Type B pancreatic cell (in vitro differentiated cells): ENCODE measurements at places on chromosomes 12 and 14.

GRCh38 chr14:72783741-72784140, 110.2 kb downstream of the DPF3 start:
- H3K27me3 ChIP-seq: no peaks in the 10 kb centered on the region
- H3K4me3 ChIP-seq: no peak overlapping the region
- peaks cover 8% of the 10 kb centered on the region for H3K4me1 ChIP-seq

- no peak for DNase-seq
- peaks cover 44% of the 10 kb centered on the region for H3K4me1 ChIP-seq
- no peaks in the 10 kb centered on the region for H3K27me3 ChIP-seq
- no peak overlapping the region for H3K27ac ChIP-seq
- H3K36me3 ChIP-seq: peaks cover 4% of the 10 kb centered on the region
Measured at GRCh38 chr12:46459111-46459510, 86.5 kb upstream of the SLC38A2 start.

GRCh38 chr14:91059576-91060350, 678 bp downstream of the RPS6KA5 start:
- DNase-seq: peak; percentile 72
- no peaks in the 10 kb centered on the region for H3K36me3 ChIP-seq
- H3K4me3 ChIP-seq: peak overlapping the region; percentile 85

GRCh38 chr12:16344269-16344668, 3.2 kb upstream of the MGST1 start:
- peaks cover 9% of the 10 kb centered on the region for H3K27me3 ChIP-seq
- DNase-seq: no peak
- peaks cover 6% of the 10 kb centered on the region for H3K36me3 ChIP-seq
- H3K4me3 ChIP-seq: no peak overlapping the region
- no peak overlapping the region for H3K27ac ChIP-seq
- H3K4me1 ChIP-seq: peaks cover 11% of the 10 kb centered on the region

- H3K36me3 ChIP-seq: no peaks in the 10 kb centered on the region
- no peak overlapping the region for H3K4me3 ChIP-seq
- H3K27me3 ChIP-seq: peaks cover 41% of the 10 kb centered on the region
- H3K4me1 ChIP-seq: no peaks in the 10 kb centered on the region
- no peak overlapping the region for H3K27ac ChIP-seq
- no peak for DNase-seq
Measured at GRCh38 chr14:57179273-57179672, 89.4 kb downstream of the EXOC5 start.

GRCh38 chr14:64654901-64655300, 49.3 kb upstream of the PLEKHG3 start:
- no peak overlapping the region for H3K27ac ChIP-seq
- no peak for DNase-seq
- peaks cover 11% of the 10 kb centered on the region for H3K4me1 ChIP-seq
- H3K36me3 ChIP-seq: no peaks in the 10 kb centered on the region
- H3K27me3 ChIP-seq: no peaks in the 10 kb centered on the region

GRCh38 chr14:104130974-104131651, 7.3 kb upstream of the KIF26A start:
- DNase-seq: no peak
- H3K27me3 ChIP-seq: peaks cover 62% of the 10 kb centered on the region
- H3K4me3 ChIP-seq: no peak overlapping the region
- no peak overlapping the region for H3K27ac ChIP-seq
- H3K36me3 ChIP-seq: peaks cover 3% of the 10 kb centered on the region

DNA sequence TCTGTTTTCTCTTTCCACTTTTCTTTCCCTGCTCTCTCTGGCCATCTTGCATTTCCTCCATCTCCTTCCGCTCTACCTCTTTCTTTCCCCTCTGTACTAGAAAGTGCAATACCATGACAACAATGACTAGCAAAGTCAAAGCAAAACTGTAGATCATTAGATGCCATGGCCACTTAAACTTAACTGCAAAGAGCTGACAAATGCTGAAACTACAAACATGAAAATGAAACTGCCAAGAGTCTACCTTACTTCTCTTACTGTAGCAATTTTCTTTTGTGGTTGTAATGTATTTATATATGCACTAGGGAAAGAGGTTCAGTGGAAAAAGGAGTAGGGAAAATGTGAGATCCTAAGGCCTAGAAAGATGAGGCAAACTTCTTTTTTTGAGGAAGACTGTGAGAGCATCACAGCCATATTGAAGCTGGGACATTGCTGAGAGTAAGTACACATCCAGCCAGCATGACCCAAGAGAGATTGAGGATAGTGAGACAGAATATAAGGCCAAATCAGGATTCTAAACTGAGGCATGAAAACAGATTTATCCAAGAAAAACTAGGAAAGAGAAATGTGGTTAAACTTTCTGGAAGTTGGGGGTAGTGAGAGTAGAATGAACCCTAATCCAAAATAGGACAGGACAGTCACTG, 276.6 kb upstream of the NAV3 start:
- H3K27ac ChIP-seq: no peak overlapping the region
- no peak overlapping the region for H3K4me3 ChIP-seq
- no peaks in the 10 kb centered on the region for H3K36me3 ChIP-seq
- no peaks in the 10 kb centered on the region for H3K27me3 ChIP-seq
- DNase-seq: no peak
- H3K4me1 ChIP-seq: peaks cover 4% of the 10 kb centered on the region

DNA sequence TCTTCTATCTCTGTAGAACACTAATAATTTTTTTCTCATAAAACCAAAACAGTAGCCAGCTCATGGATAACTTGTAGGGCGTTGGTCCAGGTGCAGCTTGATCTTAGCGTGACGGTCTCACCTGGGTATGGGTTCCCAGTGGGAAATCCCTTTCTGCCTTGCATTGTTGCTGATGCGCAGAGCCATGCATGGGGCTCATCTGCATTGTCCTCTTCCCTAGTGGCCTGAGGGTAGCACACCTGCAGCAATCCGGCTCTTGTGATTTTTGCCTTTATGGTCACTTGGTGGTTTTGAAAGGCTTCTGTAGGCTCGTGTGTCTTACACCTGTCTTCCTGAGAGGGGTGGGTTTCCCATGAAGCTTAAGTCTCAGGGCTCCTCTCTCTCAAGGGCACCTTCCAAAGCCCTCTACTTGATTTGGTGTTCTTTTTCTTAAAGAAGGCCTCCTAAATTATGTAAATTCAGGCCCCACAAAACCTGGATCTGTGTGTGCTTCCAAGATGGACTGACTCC, 130.6 kb downstream of the PRKCH start:
- H3K4me3 ChIP-seq: no peak overlapping the region
- no peak overlapping the region for H3K27ac ChIP-seq
- H3K4me1 ChIP-seq: no peaks in the 10 kb centered on the region
- peaks cover 3% of the 10 kb centered on the region for H3K36me3 ChIP-seq
- DNase-seq: no peak
- H3K27me3 ChIP-seq: no peaks in the 10 kb centered on the region

DNA sequence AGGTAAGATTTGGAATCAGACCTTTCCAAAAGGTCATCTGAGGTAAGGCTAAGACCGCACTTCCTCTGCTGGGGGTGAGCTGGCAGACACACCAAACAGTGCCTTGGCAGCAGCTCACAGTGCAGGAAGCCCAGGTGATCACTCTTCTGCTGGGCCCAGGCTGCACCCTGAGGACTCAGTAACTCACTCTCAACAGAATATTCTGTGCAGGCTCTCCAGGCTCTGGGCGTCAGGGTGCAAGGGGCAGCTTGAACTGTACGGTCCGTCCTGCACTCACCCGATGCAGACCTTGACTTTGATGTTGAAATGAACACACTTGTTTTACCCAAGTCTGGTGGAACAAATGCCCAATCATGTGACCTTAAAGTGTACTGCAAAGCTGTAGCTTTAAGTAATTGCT, 6.0 kb downstream of the ALKBH2 start:
- H3K36me3 ChIP-seq: peaks cover 7% of the 10 kb centered on the region
- H3K27me3 ChIP-seq: no peaks in the 10 kb centered on the region
- H3K27ac ChIP-seq: no peak overlapping the region
- H3K4me1 ChIP-seq: peaks cover 7% of the 10 kb centered on the region
- H3K4me3 ChIP-seq: no peak overlapping the region
- no peak for DNase-seq

- no peaks in the 10 kb centered on the region for H3K27me3 ChIP-seq
- peak within 1 kb of the TSS; percentile 95 for H3K27ac ChIP-seq
- peak within 1 kb of the TSS; percentile 98 for H3K4me3 ChIP-seq
- peaks cover 3% of the 10 kb centered on the region for H3K36me3 ChIP-seq
Measured at GRCh38 chr14:64503434-64504309, at the start of gene ZBTB25. TSS of gene ZBTB25 (minus strand) at chr14:64503838. CDS start at chr14:64490533, 13,305 bp downstream.

DNA sequence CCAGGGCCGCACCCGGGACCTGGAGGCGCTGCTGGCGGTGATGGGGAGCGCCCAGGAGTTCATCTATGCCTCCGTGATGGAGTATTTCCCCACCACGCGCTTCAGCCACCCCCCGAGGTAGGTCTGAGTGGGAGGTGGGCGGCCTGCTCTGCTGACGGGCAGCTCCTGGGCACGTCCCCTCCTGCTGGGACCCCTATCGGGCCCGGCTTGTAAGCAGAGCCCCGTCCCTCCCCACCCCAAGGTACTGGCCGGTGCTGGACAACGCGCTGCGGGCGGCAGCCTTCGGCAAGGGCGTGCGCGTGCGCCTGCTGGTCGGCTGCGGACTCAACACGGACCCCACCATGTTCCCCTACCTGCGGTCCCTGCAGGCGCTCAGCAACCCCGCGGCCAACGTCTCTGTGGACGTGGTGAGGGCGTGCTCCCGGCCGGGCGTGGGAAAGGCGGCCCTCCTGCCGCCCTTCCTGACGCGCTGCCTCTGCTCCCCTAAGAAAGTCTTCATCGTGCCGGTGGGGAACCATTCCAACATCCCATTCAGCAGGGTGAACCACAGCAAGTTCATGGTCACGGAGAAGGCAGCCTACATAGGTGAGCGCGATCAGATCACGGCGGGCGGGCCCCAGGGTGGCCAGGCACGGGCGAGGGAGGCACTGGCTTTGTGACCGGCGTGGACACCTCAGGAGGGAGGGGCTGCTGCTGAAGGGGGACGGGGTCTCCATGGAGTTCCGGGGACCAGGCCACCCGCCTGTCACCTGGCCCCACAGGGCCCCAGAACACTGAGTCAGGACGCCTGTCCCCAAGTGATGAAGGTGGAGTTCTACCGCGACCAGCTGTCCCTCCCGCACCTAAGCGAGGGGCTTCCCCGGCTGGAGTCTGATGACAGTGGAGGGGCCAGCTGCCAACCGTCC, 7.3 kb downstream of the PLD4 start:
- peak overlapping the region; percentile 76 for H3K4me3 ChIP-seq
- H3K27me3 ChIP-seq: peaks cover 45% of the 10 kb centered on the region
- H3K27ac ChIP-seq: no peak overlapping the region
- DNase-seq: no peak
- no peaks in the 10 kb centered on the region for H3K4me1 ChIP-seq
- H3K36me3 ChIP-seq: no peaks in the 10 kb centered on the region

GRCh38 chr14:30283822-30284446, 275.0 kb upstream of the G2E3 start:
- no peaks in the 10 kb centered on the region for H3K36me3 ChIP-seq
- no peak for DNase-seq
- no peak overlapping the region for H3K27ac ChIP-seq
- no peaks in the 10 kb centered on the region for H3K4me1 ChIP-seq
- H3K27me3 ChIP-seq: no peaks in the 10 kb centered on the region

- no peak overlapping the region for H3K27ac ChIP-seq
- H3K4me3 ChIP-seq: no peak overlapping the region
- no peak for DNase-seq
- H3K27me3 ChIP-seq: no peaks in the 10 kb centered on the region
- no peaks in the 10 kb centered on the region for H3K36me3 ChIP-seq
Measured at GRCh38 chr12:89205517-89205916, 146.8 kb downstream of the DUSP6 start.

GRCh38 chr14:92253381-92253894, 69.5 kb upstream of the SLC24A4 start:
- H3K27ac ChIP-seq: no peak overlapping the region
- peaks cover 4% of the 10 kb centered on the region for H3K4me1 ChIP-seq
- no peak for DNase-seq
- no peaks in the 10 kb centered on the region for H3K36me3 ChIP-seq
- H3K27me3 ChIP-seq: peaks cover 66% of the 10 kb centered on the region
- no peak overlapping the region for H3K4me3 ChIP-seq

GRCh38 chr14:71001742-71002141, 94.5 kb downstream of the PCNX1 start:
- no peak overlapping the region for H3K4me3 ChIP-seq
- peaks cover 11% of the 10 kb centered on the region for H3K36me3 ChIP-seq
- H3K27me3 ChIP-seq: no peaks in the 10 kb centered on the region

DNA sequence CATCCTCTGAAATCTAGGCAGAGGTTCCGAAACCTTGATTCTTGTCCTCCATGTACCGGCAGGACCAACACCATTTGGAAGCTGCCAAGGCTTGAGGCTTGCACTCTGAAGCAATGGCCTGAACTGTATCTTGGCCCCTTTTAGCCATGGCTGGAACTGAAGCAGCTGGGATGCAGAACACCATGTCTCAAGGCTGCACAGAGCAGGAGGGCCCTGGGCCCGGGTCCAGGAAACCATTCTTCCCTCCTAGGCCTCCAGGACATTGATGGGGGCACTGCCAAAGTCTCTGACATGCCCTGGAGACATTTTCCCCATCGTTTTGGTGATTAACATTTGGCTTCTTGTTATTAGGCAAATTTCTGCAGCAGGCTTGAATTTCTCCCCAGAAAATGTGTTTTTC, 198.7 kb downstream of the EFCAB11 start:
- DNase-seq: no peak
- H3K27me3 ChIP-seq: peaks cover 3% of the 10 kb centered on the region

GRCh38 chr12:107646436-107646835, 39.2 kb upstream of the PWP1 start:
- H3K27me3 ChIP-seq: no peaks in the 10 kb centered on the region
- no peak overlapping the region for H3K27ac ChIP-seq
- peaks cover 22% of the 10 kb centered on the region for H3K4me1 ChIP-seq
- DNase-seq: no peak
- peaks cover 7% of the 10 kb centered on the region for H3K36me3 ChIP-seq

DNA sequence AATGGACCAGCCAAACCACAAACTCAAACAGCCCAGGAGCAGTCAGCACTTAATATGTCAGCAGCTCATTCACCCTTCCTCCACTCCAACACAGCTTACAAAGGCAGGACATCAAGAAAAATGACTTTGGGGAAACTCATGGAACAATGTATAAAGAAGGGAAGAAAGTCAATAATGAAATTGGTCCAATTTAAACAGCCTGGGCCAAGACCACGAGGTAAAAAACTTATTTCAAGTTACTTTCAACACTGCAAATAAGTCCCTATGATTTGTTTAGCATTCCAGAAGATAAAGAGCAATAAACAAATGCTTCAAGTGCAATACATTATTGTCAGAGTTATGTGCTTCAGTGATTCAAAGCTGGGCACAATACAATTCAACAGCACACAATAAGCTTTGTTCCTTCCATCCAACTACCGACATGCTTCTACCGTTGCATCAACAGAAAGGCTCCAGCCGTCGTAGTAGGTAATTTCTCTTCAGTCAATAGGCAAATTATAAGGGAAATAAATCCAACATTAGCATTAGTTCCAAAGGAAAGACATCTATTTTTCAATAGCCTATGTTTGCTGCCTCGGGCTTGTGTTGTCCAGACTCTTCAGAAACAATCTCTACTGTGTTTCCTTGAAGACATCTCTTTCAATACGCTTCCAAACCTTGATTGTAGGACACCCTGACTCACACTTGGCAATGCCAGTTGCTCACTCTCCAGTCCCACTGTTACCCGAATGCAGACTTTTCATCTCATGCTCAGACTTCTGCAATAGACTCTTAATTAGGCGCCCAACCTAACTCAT, 225.7 kb downstream of the NUAK1 start:
- no peak overlapping the region for H3K27ac ChIP-seq
- no peak for DNase-seq
- no peak overlapping the region for H3K4me3 ChIP-seq
- H3K4me1 ChIP-seq: no peaks in the 10 kb centered on the region
- no peaks in the 10 kb centered on the region for H3K36me3 ChIP-seq

- no peak overlapping the region for H3K27ac ChIP-seq
- peaks cover 6% of the 10 kb centered on the region for H3K4me1 ChIP-seq
- no peaks in the 10 kb centered on the region for H3K27me3 ChIP-seq
- peaks cover 13% of the 10 kb centered on the region for H3K36me3 ChIP-seq
- DNase-seq: no peak
Measured at GRCh38 chr12:79650440-79650839, 40.3 kb downstream of the PAWR start.
